ENCODE measurements at places on chromosomes 4 and X.

GRCh38 chr4:99879458-99879857, 14.8 kb downstream of the LAMTOR3 start:
- no peak for DNase-seq

DNA sequence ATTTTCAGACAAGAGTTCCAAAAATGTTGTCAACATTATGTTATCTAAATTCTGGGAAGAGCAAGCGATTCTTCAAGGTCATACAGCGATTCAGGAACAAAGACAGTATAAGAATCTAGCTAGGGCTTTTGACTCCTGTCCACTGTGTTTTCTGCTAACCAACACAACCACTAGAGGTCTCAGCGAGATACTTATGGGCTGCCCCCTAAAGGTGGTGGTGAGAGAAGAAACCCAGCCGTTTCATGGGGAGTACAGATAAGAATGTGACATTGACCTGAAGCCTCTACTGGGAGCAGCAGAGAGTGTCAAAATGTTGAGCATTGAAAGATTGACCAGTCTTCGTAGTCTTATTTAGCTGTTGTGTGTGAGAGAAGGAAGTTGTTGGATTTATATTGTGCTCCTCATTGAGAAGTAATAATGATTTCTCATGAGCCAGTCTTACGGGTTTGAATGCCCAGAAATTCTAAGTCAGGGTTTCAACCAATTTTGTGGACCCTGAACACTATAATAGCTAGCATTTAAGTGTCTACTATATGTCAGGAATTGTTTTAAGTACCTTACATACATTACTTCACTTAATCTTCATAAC, 168.3 kb downstream of the SPRY1 start:
- DNase-seq, result peak; percentile 52

GRCh38 chr4:2193326-2193725, 48.6 kb downstream of the HAUS3 start:
- no peak for DNase-seq

- DNase-seq, result no peak
Measured at GRCh38 chr4:150510176-150510865, 71.6 kb upstream of the MAB21L2 start.

GRCh38 chr4:29423836-29424721, 1296.1 kb upstream of the PCDH7 start:
- DNase-seq, result peak; percentile 61
